Activated gamma-delta T cell (primary cell): ENCODE measurements at places on chromosomes 4 and X.

- no peak for DNase-seq
Observed at GRCh38 chrX:150944233-150944632, 38.9 kb upstream of the HMGB3 start.

DNA sequence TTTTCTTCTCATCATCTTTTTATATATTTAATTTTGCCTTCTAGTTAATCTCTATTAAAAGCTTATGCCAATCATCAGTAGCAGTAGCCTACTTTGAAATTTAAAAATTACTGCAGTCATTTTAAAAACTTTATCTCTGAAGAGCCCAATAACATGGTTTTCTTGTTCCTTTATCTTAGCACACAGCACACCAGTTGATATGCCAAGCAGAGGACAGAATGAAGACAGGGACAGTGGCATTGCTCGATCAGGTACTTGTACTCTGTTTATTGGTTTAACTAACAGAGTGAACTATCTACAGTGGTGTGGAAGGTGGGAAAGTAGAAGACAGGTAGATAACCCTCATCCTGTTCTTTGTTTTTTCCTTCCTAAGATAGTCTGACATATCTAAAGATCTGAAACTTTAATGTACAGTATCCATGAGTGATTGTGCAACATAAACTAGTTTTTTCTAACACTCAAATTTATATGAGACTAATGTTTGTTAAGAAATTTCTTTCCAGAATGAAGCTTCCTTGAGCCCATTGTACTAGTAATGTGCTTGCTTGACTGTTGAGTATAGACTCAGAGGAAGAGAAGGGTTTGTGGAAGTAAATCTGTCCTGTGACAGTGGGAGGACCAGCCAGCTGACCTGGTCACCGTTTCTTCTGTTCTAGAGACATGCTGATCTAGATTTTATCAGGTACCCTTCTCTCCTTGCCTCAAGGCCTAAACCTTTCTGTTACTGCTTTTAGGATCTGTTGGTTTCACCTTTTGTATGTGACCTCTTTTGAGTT is 66.6 kb downstream of the FNIP2 start:
- no peak for DNase-seq

GRCh38 chr4:150822407-150822806 is 192.7 kb downstream of the LRBA start:
- no peak for DNase-seq

DNA sequence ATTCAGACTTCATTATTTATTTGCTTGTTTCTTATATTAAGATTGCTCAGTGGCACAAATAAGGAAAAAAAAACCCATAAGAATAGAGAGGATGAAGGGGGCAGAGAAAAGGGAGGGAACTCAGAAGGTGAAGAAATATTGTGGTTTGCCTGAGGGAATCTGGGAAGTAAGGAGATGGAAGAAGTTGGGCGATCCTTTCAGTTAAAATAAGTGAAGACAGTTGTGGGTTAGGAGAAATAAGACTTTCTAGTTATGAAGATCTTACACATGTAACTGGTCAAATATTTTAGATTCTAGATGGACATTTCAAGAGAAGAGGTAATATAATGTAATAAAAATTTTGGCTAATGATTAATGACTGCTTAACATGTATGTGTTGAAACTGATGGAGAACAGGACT is 138.7 kb upstream of the LIMCH1 start:
- no peak for DNase-seq

- no peak for DNase-seq
Observed at GRCh38 chr4:14225688-14226207, 598.2 kb upstream of the BOD1L1 start.

DNA sequence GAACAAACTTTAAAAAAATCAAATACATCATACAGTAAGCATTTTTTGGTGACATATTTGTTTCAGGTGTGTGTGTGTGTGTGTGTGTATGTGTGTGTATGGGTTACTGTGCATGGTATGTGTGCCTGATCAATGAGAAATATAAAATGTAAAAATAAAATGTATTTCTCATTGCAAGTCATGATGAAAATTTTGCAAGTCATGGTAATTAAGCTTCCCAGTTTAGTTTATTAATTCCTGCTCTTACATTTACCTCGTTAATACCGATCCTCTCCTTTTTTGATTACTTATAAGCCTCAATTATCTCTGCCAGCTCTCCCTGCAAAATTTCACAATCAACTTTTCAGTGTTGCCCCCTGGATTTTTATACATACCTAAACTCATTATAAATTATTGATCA is 114.6 kb upstream of the ADGRL3 start:
- no peak for DNase-seq

DNA sequence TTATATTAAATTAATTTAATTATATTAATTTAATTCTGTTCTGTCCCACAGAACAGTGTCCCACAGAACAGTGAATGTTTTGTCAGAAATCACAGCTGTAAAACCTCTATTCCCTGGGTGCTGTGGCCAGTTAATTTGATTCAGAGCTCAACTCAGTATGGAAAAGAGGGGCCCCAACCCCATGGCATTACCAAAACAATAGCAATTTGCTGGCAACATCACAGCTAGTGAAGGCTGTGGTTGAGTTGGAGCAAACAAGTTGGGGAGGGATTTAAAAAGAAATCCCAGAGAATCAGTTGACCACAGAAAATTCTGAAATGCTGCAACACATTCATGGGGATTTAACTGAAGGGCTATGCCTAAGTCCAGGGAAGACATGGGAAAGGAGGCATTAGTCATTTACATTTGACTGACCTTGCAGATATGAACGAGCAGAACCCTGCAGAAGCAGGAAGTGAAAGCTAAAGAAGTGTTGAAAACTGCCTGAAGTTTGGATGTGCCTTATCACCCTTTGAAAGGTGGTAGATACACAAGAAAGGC is 30.1 kb downstream of the PDHA2 start:
- no peak for DNase-seq

DNA sequence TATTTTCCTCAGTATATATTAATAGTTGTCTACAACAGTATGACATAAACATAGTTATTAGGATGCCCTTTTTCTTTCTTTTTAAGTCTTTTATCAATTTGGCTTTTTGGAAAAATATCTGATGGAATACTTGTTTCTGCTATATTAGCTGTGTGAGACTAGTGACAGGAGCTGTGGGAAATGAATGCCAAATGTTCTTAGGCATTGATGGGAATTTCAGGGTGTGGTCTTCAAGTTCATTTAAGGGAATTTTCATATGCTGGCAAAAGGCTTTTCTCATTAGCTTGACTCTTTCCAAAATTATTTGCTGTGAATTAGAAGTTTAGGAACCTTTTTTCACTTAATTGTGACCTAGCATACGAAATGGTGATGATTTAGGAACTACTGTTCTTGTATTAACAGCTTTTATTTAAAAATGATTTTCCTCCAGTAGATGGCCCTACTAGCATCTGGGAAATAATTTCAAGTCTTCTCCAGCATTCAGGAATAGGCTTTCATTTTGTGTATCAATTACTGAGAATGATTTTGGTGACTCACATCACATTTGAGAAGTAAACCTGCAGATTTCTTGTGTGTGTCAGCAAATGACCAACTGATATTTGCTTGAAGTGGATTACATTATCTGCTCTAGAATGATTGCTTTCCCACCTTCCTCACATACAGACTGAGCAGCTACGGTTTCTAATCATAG is 70.9 kb downstream of the HTT start:
- DNase-seq, result no peak

DNA sequence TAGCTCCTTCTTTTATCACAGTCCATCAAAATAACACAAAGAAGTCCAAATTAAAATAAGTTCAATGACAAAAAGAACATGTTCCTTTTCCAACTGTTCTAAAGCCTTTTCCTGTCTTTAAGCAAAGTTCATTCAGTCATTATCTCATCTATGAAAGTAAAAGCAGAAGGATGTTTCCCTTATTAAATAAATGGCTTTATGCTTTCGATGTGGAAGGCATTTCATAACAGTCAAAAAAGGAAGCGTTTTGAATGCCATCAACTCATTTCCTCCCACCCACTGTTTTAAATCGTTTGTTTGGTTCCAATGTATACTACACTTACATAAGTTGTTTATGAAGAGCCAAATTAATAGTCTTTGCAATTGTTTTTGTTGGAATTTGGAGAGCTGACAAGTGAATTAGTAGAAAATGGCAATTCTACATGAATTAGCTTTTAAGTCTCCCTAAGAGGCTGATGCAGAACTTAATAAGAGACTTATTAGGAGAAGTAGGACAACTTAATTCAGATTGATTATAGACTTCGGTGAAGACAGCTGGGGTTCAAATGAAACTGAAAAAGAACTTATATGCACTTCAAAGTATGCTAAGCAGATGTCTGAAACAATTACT is 392.6 kb upstream of the FTHL17 start:
- no peak for DNase-seq

GRCh38 chrX:101452056-101452455 is 33.2 kb upstream of the ARMCX4 start:
- no peak for DNase-seq

GRCh38 chrX:48696909-48697727 is 584 bp downstream of the SUV39H1 start:
- no peak for DNase-seq

DNA sequence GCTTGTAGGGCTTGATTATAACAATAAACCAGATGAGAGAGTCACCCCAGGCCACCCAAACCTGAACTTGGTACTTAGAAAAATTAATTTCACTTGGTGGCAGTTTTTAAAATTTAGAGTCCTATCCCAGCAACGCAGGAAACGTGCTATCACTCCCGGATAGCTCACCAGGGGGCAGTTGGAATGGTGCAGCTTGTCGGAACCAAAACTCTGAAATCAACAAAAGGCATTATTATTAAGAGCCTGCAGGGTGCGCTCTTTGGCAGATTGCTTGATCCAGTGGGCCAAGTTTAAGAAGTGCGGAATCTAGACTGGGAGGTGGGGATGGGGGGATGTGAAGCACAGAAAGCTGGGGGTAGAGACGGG is 2.4 kb downstream of the FRAS1 start:
- no peak for DNase-seq

GRCh38 chr4:53499791-53500190 is 91.5 kb downstream of the LNX1 start:
- DNase-seq, result no peak

GRCh38 chrX:65508851-65509250 is 25.7 kb downstream of the LAS1L start:
- DNase-seq, result no peak

- DNase-seq, result no peak
Observed at GRCh38 chrX:127038065-127038464, 218.5 kb downstream of the PRR32 start.

- no peak for DNase-seq
Observed at GRCh38 chrX:47634871-47635575, 5.3 kb upstream of the CFP start.

DNA sequence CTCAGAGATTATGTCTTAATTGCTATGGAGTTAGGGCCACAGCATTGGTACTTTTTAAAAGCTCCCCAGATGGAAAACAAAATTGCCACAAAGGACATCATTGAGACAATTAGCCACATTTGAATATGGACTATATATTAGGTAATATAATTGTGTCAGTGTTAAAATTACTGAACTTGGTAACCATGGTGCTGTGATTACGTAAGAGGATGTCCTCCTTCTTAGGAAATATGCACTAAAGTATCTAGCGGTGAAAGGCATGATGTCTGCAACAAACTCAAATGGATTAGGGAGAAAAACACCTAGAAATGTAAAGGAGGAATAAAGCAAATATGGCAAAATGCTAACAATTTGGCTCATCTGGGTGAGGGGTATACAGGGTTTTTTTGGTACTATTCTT is 89.9 kb upstream of the PAK3 start:
- no peak for DNase-seq
